ENCODE measurements at places on chromosomes 5 and 9. TPM values are rescaled to one million over a fixed set of nuclear protein-coding genes. Genes with fewer than 3 reads are reported as not detected.

SPINK13 gene
- total RNA-seq = not detected

INSL4 gene
- not detected for total RNA-seq

ACSL6 gene
- not detected for total RNA-seq

INSL6 gene
- not detected for total RNA-seq

TBC1D2 gene
- 2.1 TPM for total RNA-seq

ARL15 gene
- total RNA-seq = 51.5 TPM

C7 gene
- 0.32 TPM for total RNA-seq

BTNL8 gene
- total RNA-seq = not detected

OR1Q1 gene
- not detected for total RNA-seq

FOXD4 gene
- not detected for total RNA-seq

NIPAL4 gene
- total RNA-seq = not detected

EIF4E1B gene
- total RNA-seq = not detected

PLPP7 gene
- total RNA-seq = 0.46 TPM

FAM13B gene
- total RNA-seq = 20.4 TPM

PRDM9 gene
- total RNA-seq = not detected

PIP5K1B gene
- total RNA-seq = not detected

TAF11L14 gene
- not detected for total RNA-seq

TRIM52 gene
- 5.8 TPM for total RNA-seq

TRIO gene
- total RNA-seq = 129 TPM

STKLD1 gene
- 0.61 TPM for total RNA-seq

TMEFF1 gene
- total RNA-seq = 3.8 TPM

PCDHB5 gene
- 0.46 TPM for total RNA-seq
